8988T (cell line): ENCODE measurements at places on chromosomes 12 and 14.

DNA sequence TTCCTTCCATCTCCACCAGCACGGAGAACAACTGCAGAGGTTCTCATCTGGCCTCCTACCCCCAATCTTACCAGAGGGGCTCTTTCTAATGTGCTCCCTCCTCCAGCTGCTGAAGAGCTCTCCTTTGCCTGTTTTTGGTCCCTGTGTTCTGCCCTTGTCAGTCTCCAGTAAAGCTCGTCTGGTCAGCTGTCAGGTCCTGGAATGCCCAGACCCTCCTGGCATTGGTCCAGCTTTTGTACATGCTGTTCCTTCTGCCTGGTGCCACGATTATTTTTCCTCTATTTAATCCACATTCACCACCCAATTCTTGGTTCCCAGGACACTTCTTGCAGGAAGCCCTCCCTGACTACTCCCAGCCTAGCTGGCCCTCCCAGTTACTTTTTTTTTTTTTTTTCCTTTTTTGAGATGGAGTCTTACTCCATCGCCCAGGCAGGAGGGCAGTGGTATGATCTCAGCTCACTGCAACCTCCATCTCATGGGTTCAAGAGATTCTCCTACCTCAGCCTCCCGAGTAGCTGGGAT, 6.5 kb downstream of the SLC8B1 start:
- DNase-seq, result no peak

GRCh38 chr12:52266514-52266913, 7.9 kb upstream of the KRT86 start:
- no peak for DNase-seq

- DNase-seq, result no peak
Measured at GRCh38 chr12:1073652-1074051, 82.6 kb downstream of the ERC1 start.

GRCh38 chr14:64779472-64779871, 75.2 kb downstream of the PLEKHG3 start:
- DNase-seq, result no peak

- DNase-seq, result no peak
Measured at GRCh38 chr12:8038659-8039114, 6.2 kb downstream of the FOXJ2 start.

GRCh38 chr12:72031066-72031465, 92.4 kb downstream of the TPH2 start:
- DNase-seq, result no peak

DNA sequence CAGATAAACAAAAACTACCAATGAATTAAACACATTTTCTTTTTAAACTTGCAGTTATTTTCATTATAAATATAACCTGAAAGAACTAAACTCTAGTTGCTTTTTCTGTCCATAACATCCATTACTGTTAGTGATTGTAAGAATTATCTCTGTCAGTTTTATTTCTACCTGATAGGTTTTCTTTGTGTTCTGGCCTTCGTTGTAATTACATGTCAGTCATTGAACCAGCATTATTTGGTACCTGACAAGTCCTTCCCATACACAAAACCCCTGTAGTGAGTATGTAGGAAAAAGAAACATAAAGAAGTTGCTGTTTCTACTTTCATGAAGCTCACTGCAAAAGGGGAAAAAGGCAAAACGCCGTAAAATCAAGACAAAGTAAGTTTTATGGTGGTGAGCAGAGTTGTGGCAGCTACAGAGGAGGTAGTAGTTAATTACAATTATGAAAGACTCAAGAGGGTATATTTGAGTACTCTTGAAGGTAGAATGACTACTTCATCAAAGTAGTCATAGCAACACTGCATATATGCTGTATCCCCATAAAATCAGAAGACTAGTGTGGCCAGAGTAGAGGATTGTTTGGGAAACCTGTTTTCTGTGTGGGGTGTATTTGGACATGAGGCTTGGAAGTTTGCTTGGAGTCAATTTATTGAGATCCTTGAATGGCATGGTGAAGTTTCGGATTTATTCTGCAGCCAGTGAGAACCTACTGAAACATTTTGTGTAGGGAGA, 102.8 kb downstream of the SLC5A8 start:
- no peak for DNase-seq

- no peak for DNase-seq
Measured at GRCh38 chr12:71371122-71371521, 68.5 kb upstream of the LGR5 start.

- no peak for DNase-seq
Measured at GRCh38 chr14:25933731-25934130, 664.1 kb downstream of the NOVA1 start.

GRCh38 chr12:72622556-72622955, 350.4 kb downstream of the TRHDE start:
- no peak for DNase-seq

- DNase-seq, result no peak
Measured at GRCh38 chr14:76371066-76371465, 4.9 kb upstream of the ESRRB start.

- DNase-seq, result no peak
Measured at GRCh38 chr12:109539508-109539907, 33.8 kb downstream of the MMAB start.

DNA sequence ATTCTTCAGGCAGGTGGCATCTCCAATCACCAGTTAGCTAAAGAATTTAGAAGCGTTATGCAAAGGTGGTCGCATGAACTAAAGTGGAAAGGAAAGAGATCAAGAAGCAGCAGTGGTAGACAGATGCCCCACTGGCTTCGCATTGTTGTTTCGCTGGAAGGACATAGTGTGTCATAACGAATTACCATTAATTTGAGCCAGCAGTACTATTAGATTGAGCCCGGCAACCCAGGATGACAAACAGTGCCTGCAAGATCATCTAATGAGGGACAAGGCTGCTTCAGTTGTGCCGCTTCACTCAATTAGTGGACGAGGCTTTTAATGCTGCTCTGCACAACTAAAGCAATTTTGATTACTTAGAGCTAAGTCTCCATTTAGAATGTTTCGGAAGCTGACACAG, 274.5 kb upstream of the SOX5 start:
- DNase-seq, result no peak

DNA sequence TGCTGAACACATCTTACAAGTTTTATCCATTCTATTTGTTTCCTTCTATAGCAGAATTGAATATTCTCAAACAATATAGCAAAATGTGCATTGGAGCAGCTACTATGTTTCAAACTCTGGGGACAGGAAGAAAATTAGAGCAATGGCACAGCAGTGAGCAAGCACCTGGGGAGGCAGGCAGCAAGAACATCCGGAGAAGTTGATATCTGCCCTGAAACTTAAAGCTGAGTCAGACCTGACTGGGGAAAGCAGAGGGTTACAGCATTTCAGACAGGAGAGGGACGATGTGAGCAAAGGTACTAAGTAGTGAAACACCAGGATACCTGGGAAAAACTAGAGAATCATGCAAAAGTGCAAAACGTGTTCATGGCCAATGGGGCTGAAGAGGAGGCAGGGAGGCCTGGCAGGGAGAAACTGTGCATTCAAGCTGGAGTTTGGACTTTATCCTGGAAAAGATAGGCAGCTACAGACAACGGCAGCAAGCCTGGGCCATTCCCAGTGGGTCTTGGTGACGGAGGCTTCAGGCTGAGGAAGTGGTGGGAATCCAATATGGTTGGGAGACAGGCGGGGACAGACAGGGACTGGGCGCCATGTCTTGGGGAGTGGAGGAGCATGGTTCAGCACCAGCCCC, 118.0 kb upstream of the CDKN3 start:
- no peak for DNase-seq

- DNase-seq, result no peak
Measured at GRCh38 chr14:34857689-34858449, 17.3 kb downstream of the BAZ1A start.

DNA sequence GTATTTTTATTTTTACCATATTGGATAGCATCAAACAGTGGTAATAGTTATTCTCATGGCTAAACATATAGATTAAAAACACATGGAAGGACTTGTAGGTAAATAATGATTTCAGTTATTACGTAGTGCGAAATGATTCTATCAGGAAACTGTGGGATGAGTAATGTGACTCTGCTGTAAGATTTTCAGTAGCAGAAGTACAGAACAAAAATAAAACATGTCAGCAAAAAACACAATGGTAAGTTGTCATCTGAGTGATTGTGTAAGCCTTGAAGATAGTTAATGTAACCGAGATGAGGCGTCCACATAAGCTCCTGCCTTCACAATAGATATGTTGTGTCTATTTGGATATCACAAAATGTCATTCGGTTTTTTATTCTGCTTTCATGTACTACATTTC, 99.8 kb downstream of the BORCS5 start:
- no peak for DNase-seq

DNA sequence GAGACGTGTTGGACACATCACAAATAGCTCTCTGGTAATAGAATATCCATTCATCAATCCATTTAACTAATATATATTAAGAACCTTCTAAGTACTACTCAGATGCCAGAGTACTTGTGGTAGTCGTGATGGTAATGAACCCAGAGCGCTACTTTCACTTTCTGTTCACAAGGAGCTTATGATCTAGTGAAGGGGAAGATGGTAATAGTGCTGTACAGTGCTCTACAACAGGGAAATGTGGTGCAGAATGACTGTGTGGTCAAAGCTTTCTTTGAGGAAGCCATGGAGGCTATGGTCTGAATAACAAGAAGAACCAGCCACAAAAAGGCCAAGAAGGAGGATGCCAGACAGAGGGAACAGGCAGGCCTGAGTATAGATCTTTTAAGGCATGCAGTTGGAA, 212.0 kb downstream of the PTPRO start:
- no peak for DNase-seq

GRCh38 chr12:125382926-125383325, 317.7 kb downstream of the AACS start:
- no peak for DNase-seq

GRCh38 chr12:25376407-25376806, 125.7 kb upstream of the KRAS start:
- no peak for DNase-seq

DNA sequence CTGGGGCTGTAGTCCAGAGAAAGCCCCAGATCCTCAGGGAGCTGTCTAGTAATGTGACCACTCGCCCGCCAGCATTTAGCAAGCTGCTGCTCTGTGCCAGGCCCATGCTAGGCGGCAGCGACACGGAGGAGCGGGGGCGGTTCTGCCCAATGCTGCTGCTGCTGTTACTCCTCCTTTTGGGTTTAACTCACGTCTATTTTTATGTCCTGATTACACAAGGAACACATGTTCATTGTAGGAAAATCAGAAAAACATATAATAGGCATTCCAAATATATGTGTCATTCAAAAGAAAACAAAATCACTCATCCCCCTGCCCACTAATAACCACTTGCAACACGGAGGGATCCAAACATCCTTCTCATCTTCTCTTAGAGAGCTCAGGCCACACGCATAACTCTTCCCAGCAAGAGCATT, 30.4 kb downstream of the CCDC92 start:
- DNase-seq, result no peak

GRCh38 chr12:58270966-58271705, 329.8 kb downstream of the ATP23 start:
- DNase-seq, result no peak

GRCh38 chr12:108289350-108290161, 49.6 kb downstream of the CMKLR1 start:
- no peak for DNase-seq
